ENCODE measurements at places on chromosomes 13 and 19.

GRCh38 chr13:87941226-87941625, 270.1 kb downstream of the SLITRK5 start:
- DNase-seq: no peak

DNA sequence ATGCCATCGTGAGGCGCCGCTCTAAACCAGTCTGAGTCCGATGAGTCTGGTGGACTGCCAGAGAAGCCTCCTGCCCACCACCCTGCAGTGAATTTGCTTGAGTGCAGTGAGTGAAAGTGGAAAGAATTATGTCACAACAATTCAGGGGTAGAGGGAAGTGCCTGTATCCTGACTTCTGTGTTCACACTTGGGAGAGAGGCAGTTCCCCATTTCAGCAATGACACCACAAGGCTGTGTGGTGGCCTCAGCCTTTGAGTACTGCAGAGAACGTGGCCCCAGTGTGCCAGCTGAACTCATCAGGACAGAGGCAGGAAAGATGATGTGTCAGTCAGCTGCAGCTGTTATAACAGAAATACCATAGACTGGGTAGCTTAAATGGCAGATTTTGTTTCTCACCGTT, 155.6 kb downstream of the COG6 start:
- DNase-seq: no peak

DNA sequence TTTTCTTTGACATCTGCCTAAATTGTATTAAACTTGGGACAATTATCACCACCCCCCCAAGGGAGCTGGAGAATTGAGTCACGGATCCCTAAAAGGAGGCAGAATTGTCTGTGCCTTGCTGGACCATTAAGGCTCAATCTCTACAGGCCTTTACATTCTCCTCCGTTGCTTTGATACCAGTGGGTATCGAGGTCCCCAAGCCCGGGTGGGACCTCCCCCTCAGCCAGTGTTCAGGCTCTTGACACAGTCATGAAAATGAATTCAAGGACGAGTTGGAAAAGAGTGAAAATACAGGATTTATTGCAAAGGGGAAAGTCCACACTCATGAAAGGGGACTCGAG, 5.6 kb downstream of the PPP1R15A start:
- no peak for DNase-seq

- DNase-seq: no peak
These were observed 26.6 kb downstream of the SIGLEC7 start for GRCh38 chr19:51168564-51169282.

- no peak for DNase-seq
These were observed 10.0 kb upstream of the FLT3 start for GRCh38 chr13:28110414-28110813.

DNA sequence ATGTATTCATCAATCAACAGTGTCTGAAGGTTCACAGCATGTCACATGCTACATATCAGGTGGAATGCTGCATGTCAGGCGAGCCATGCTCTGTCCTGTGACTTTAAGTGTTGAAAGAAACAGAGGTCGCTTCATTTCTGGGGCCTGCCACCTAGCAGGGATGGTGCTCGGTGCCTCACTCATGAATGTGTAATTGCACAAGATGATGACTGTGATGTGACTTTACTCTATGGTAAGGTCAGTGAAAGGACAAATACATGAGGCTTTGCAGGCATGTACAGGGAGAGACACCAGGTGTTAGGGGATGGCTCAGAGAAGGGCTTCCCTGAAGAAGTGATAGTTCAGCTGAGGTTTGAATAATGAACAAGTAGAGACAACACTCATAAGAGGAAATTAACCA, 66.7 kb downstream of the FRY start:
- no peak for DNase-seq

- no peak for DNase-seq
These were observed 24.5 kb downstream of the IPO5 start for GRCh38 chr13:97977982-97978381.

GRCh38 chr19:7292950-7293761, 1.1 kb downstream of the INSR start:
- no peak for DNase-seq

DNA sequence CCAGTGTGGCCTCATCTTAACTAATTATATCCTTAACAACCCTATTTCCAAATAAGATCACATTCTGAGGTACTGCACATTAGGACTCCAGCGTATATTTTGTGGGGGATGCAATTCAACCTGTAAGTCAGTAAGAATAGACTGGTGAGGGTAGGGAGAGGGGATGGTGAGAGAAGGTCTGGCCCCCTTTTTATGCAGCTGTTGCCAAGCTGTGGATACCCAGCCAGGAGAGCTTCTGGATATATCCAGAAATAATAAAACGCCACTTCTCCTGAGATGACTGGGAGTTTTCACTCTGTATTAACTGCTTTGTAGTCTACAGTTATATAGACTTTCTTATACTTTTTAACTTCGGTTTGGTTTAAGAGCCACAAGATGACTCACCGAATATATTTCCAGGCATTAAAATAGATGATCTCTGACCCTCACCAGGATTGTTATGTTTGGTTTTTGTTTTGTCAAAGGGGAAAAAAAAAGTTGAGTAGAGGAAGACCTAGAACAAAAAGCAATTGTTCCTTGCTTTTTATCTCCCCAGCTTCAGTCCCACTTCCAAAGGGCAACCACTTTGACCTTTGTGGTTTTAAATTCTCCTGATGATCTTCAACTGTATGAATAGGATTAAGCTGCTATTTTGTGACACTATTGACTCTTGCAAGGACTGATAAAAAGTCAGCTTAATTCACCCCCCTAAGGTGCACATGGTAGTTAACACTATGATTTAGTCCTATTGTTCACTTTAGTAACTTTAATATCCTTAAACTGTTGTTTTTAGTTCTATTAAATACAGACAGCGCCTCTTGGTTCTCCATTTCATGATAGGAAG, 3.1 kb upstream of the NEK3 start:
- DNase-seq: no peak

DNA sequence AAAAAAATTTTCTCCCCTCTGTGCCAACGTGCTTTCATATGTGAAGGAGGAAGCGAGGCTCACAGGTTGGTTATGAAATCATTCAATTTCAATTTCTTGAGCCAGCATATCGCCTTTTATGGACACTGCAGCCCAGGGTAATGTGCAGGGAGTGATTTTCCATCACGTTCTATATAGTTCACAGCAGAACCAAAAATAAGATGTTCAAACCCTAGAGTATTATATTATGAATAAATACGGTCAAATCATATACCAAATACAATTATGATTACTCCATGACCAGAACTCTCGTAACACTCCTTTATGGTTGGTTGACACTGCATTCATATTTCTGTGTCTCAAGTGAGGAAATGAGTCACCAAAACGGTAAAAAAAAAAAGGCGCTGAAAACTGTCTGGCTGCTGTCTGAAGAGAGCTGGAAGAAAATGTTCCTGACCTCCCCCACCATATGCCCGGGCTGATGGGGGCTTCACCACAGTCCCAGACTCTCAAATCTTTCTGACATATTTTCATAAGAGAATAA, 75.8 kb upstream of the UBAC2 start:
- DNase-seq: no peak

- DNase-seq: no peak
These were observed 2.4 kb downstream of the PCSK4 start for GRCh38 chr19:1487576-1488281.

DNA sequence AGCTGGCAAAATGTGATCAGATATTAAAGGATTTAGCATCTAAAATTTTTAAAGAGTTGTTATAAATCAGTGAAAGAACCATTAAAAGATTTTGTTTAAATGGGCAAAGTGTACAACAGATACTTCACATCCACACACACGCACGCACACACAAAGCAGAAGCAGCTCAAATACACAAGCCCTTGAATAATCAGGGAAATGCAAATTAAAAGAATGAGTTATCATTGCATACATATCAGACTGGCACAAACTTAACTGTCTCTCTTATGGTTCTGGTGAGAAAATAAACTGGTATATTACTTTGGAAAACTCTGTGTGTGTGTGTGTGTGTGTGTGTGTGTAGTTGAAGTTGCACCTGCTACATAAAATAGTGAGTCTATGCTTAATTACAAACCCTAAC, 59.3 kb downstream of the CRYL1 start:
- DNase-seq: no peak

All from activated CD8-positive, alpha-beta memory T cell treated with anti-CD3 and anti-CD28 coated beads for 1 hour (primary cell).